Stimulated activated CD8-positive, alpha-beta memory T cell treated with anti-CD3 and anti-CD28 coated beads, Interleukin-4, amount 100 ng/mL, for 1 hour (primary cell): ENCODE measurements at places on chromosomes 1 and 21.

- no peak for DNase-seq
Observed at GRCh38 chr1:45608175-45609156, 15.4 kb downstream of the CCDC17 start.

DNA sequence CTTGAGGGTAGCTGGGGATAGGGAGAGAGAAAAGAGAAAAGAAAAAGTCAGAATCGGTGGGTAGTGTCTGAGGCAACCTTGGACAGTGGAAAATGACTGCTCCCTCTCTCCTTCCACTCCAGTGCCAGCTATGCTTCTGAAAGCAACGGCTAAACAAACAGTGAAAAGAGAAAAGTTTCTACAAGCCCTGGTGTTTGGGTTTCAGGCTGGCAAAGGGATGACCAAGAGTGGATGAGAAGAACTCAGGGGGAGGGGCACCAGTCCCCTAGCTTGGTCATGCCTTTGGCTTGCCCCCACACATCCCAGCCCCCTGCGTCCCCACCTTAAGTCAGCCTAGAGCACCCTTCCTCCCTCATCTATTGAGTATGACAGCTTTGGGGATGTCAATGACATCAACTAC, 8.6 kb downstream of the IL22RA1 start:
- no peak for DNase-seq

- DNase-seq: no peak
Observed at GRCh38 chr1:167909691-167910180, 4.2 kb downstream of the ADCY10 start.

- DNase-seq: no peak
Observed at GRCh38 chr1:177809819-177810218, 160.0 kb downstream of the SEC16B start.

- no peak for DNase-seq
Observed at GRCh38 chr1:229452956-229453801, 19.3 kb upstream of the ACTA1 start.

DNA sequence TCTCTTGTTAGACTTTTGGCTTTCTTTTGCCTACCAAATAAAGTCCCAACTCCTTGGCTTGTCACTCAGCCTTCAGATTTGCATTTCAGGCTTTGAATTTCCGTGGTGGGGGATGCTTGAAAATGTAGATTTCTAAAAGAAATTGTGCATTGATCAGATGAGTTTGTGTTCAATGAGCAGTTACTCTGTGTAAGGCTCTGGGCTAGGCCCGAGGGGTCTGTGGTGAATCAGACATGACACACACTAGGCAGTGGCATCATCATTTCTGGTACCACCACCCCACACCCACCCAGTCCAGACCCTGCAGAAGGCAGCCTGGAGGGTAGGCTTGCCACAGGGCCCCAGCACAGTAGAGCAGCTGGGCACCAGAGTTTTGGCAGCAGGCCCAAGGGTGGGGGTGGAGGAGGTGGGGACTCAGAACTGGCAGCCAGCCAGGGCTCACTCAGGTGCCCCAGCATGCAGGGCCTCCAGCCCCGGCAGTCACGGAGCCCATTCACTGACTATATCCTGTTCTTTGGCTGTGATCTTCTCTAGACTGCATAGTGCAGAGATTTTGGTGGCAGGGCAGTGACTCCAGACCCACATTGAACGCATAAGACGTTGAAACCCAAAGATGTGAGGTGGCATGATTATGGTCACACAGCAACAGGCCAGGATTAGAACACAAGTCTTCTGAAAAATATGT, 97.2 kb upstream of the ARTN start:
- DNase-seq: peak; percentile 50

DNA sequence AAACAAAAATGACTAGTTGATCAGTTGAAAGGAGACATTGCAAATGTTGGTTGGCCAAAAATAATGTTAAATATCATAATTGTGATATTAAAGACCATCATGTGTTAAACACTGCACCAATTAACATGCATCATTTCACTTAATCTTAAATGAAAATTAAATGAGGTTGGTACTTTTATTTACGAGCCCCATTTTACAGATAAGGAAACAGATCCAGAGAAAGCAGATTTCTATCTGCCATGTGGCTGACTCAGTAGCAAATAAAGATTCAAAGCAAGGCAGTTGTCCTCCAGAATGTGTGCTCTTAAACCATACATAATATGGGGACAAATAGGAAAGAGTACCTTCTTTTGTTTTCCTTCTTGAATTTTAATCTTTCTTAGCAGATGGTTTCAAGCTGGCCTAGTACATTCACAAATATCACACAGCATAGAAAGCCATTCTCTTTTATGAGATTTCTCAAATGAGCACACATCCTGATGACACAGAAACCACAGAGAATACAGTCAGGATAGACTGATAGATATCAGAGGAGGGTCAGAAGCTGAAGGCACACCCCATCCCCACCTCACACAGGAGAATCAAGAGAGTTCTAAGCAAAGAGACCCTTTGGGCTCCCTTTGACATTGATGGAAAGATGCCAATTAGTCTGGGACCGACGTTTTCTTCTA, 647.9 kb upstream of the CAMK1G start:
- DNase-seq: no peak

DNA sequence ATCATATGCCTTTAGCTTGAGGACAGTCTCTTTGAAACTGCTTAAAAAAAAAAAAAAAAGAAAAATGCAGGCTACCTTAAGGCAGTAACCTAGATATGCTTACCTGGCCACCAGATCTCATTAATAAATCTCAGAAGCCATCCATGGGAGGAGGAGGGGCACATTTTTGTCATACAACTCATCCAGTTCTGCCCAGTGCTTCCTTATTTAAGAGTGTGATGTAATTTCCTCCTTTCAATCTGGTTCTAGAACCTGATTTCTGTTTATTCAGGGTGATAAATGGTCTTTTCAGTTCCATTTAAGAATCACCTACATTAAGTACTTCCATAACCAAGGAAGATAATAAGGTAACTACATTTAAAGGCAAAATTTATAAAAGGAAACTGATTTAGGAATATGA, 6.1 kb downstream of the ERRFI1 start:
- DNase-seq: no peak

DNA sequence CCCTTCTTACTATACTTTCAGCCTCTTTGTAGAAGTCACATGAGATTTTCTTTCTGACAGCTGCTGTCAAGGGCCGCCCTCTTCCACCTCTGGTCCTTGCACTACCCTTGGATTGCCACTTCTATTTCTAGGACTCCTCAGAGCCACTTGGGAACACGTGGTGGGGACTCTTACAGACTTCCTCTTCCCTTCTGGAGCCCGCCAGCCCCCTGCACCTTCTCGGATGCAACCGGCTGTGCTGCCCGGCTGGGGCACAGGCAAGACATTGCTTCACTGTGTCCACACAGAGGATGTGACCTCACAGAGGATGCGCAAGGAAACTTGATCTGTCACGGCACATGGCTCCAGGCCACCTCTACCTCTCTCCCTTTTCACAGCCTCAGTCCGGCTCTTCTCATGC, 2.4 kb upstream of the IKBKE start:
- no peak for DNase-seq

- no peak for DNase-seq
Observed at GRCh38 chr1:163094182-163094581, 25.0 kb downstream of the RGS4 start.

DNA sequence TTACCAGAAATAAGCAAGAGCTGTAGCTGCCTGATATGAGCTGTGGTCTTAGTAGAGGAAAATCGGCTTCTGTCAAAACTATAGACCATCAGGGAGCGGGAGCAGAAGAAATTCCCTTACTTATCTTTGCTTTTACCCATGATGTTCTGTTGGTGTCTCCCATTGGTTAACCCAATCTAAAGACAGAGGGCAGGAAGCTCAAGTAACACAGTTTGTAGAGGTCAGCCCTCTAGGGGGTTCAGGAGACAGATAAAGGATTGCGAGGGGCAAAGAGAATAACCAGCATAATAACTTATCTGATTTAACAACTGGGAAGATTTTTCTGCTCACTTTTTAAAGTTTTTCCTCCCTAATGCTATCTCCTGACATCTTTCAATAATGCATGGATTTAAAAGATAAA, 142.4 kb downstream of the NTMT2 start:
- no peak for DNase-seq

- DNase-seq: no peak
Observed at GRCh38 chr1:83515578-83516154, 483.3 kb downstream of the TTLL7 start.

- DNase-seq: no peak
Observed at GRCh38 chr1:183654706-183655105, 1.6 kb upstream of the APOBEC4 start.

DNA sequence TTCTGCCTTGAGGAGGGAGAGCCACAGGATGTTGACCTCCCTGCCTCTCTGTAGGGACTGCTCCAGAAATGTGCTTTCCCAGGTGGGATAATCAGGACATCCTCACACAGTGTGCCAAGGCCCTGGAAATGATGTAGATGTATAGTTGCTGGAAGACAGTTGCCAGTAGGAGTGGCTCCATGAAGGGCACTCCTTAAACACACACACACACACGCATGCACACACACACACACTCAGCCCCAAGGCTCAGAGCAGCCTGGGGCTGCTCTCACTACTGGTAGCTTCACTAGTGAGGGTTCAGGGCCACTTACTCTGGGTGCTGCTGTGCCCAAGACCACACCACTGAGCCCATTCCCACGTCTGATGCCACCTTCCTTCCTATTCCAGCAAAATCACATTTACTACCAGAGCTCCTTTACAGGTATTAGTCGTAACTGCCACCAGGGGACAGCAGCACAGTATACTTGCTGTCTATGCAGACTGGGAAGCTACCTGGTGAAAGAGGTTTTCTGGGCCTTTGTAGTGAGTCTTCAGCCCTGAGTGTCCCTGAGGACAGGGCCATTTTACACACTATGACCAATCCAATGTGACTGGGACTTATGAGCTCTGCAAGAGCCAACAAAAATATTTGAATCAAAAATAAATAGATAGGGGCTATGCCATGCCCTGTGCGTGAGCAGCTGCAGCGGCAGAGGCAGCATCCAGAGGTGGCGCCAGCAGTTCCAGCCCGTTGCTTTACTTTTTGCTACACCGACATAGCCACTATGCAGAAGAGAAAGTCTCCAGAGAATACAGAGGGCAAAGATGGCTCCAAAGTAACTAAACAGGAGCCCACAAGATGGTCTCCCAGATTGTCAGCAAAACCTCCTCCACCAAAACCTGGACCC, 15.0 kb downstream of the CRNN start:
- DNase-seq: no peak

- DNase-seq: no peak
Observed at GRCh38 chr1:204349602-204350001, 10.1 kb downstream of the PLEKHA6 start.

DNA sequence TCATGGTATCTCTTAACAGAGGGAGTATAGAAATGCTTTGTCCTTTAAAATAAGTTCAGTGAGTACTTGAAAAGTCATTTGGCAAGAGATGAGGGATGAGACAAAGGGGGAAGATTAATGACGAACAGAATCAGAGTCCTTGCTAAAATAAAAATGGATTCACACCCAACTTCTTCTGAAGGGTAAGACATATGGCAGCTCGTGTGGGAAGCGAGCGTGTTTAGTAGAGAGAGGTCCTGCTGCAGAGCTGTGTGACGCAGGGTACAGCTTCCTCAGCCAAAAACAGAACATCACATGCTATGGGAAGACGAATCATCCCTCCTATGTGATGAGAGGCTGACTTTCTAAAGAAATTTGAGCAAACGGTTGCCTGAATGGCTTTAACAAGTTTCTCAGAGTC, 158.5 kb upstream of the LMO4 start:
- no peak for DNase-seq

- no peak for DNase-seq
Observed at GRCh38 chr1:101013776-101014175, 11.8 kb downstream of the DPH5 start.

DNA sequence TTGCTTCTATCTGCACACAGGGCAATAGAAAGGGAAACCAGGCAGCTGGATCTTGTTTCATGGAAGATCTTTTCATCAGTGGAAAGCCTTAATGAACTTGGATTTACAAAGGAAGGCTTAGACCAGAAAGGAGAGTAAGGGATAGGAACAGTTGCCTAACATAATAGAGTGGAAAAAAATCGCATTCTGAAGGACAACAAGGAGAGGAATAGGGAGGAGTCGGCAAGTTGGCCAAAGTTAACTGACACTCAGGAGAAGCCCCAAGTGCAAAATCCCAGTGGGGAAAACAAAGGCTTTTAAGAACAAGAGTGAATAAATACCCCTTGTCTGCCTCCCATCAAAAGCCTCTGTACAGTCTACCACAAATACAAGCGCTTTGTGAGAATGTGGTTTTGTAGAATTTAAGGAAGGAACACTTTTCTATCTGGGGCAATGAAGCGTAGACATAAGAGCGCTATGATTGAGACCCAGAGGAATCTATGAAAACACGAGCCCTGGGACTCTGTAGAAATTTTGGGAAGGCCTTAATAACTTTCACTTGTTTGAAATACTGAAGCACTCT, 74.1 kb downstream of the ZNF648 start:
- no peak for DNase-seq

GRCh38 chr1:61043010-61043820, 39.1 kb upstream of the NFIA start:
- peak; percentile 64 for DNase-seq

GRCh38 chr1:208724079-208724478, 479.9 kb upstream of the PLXNA2 start:
- no peak for DNase-seq

DNA sequence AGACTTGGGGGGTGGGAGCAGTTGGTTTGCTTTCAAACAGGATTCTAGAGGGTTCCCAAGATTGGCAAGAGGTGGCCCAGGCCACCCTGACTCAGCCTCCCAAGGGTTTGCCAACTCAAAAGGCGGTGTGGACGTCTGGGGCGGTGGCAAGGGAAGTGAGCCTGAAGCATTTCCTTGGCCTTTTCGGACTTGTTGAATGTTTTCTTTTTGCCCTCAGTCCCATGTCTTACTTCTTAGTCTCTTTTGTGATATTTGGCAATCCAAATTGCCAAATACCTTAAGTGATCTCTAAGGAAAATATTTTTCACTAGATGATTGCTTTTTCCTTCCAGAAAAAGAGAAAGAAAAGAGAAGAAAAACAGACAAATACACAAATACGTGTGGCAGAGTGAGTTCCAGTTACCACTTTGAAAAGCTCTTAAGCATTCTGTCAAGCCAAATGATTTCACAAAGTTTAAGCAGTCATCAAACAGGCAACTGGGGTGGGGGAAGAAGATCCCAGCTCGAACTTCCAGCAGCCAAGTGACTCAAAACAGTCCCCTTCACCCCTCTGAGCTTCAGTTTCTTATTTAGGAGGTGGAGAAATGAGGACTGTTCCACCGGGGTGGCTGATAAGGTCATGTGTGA, 374.6 kb upstream of the USP24 start:
- DNase-seq: no peak
